ENCODE measurements at places on chromosomes 3 and 15. TPM values are rescaled to one million over a fixed set of nuclear protein-coding genes. Genes with fewer than 3 reads are reported as not detected.
A peak's percentile ranks its signal among the peaks of the same experiment; 100 is the strongest.

GRCh38 chr15:37002041-37002672 is 98.2 kb downstream of the MEIS2 start:
- no peaks in the 10 kb centered on the region for H3K36me3 ChIP-seq
- DNase-seq = no peak
- H3K4me1 ChIP-seq = peaks cover 19% of the 10 kb centered on the region
- H3K4me3 ChIP-seq = no peak overlapping the region
- H3K27me3 ChIP-seq = no peaks in the 10 kb centered on the region
- no peak overlapping the region for H3K27ac ChIP-seq

- no peak overlapping the region for H3K27ac ChIP-seq
- H3K27me3 ChIP-seq = no peaks in the 10 kb centered on the region
- H3K36me3 ChIP-seq = peaks cover 7% of the 10 kb centered on the region
- peak; percentile 33 for DNase-seq
- no peak overlapping the region for H3K4me3 ChIP-seq
Measured at GRCh38 chr15:63501256-63502089, 2.9 kb upstream of the USP3 start.

GRCh38 chr3:116808725-116809124 is 99.1 kb downstream of the TUSC7 start:
- no peaks in the 10 kb centered on the region for H3K36me3 ChIP-seq
- H3K4me1 ChIP-seq = no peaks in the 10 kb centered on the region
- DNase-seq = no peak
- peaks cover 1% of the 10 kb centered on the region for H3K27me3 ChIP-seq
- H3K27ac ChIP-seq = no peak overlapping the region
- no peak overlapping the region for H3K4me3 ChIP-seq

GRCh38 chr3:11950576-11950975 is 53.6 kb upstream of the SYN2 start:
- no peaks in the 10 kb centered on the region for H3K4me1 ChIP-seq
- no peaks in the 10 kb centered on the region for H3K36me3 ChIP-seq
- H3K27ac ChIP-seq = no peak overlapping the region
- no peaks in the 10 kb centered on the region for H3K27me3 ChIP-seq
- no peak for DNase-seq

DNA sequence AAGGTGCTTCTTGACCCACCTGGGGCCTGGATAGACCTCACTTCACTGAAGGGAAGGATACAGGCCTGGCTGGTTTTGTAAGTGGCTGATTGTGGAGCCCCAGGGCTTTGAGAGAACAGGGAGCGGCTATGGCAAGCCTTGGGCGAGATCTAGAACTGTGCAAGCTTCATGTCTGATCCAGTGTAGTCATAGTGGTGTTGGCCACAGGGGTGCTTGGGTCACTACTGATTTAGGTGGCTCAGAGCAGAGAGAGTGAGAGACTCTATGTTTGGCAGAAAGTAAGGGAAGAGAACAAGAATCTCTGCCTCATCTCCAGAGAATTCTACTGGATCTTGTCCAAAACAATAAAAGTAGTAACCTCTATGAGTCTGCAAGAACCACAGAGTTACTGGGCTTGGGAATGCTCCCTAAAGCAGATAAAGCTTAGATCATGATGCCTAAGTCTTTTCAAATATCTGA is 394.2 kb upstream of the EPHA3 start:
- H3K4me3 ChIP-seq = no peak overlapping the region
- DNase-seq = no peak
- no peaks in the 10 kb centered on the region for H3K27me3 ChIP-seq
- H3K4me1 ChIP-seq = no peaks in the 10 kb centered on the region

GRCh38 chr3:49671291-49672288 is 2.6 kb upstream of the APEH start:
- H3K4me1 ChIP-seq = peaks cover 16% of the 10 kb centered on the region
- H3K27ac ChIP-seq = peak overlapping the region; percentile 25
- DNase-seq = peak; percentile 78

DNA sequence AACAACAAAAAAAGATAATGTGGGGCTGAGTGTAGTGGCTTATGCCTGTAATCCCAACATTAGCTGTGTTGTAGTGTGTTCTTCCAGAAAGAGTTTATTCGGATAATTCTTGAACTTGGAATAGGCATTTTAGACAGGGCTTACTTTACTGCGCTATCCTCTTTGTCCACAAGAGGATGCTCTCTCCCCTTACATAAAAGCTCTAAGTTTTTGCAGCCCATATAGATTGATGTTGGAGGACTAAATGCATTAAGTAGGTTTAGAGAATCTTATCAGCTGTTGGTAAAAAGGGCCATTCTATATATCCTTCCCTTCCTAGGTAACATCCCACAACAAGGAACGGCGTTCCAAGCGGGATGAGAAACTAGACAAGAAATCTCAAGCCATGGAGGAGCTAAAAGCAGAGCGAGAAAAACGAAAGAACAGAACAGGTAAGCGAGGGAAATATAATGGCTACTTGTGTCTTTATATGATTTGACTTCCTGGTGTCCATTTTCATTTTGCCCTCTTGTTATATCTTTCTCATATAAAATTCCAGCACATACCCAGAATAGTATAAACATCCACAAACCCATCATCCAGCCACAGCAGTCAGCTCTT is 27.8 kb upstream of the ITPKA start:
- H3K4me3 ChIP-seq = no peak overlapping the region
- no peaks in the 10 kb centered on the region for H3K27me3 ChIP-seq
- DNase-seq = peak; percentile 42

DNA sequence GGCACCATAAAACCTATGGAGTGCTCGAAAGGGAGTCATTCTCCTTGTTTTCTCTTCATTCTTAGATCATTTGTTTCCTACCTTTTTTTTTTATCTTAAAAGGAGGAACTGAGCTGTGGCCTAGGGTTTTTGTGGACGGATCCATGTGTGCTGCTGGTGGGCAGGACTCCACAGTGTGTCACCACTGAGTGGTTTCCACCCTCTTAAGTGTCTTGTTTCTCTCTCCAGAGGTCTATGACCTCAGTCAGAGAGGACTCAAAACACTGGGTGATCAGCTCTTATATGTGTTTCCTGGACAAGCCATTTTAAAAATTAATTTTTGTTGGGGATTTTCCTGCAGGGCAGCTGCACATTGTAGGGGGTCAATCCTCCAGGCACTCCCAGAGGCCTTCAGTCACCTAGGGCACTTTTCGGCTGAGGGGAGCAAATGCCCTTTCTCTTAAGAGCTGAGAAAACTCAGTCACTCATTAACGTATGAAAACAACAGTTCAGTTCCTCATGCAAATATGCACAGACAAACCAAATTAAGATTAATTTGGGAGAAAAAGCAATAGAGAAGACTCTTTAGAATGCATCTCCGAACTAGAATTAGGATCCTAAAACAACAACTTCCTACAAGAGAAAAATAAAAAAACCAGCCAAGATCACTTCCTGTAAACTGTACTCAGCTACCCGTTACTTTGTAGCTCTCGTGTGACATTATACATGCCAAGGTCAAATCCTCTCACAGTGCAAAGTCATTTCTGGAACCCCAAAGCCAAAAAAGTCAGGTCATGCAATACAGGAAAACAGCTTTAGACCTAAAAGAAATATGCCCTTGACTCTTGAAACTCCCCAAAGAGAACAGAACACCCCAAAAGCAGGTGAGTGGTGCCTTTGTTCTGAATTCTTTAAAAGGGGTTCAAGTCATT is 27.6 kb upstream of the FAM3D start:
- peaks cover under 1% of the 10 kb centered on the region for H3K36me3 ChIP-seq
- DNase-seq = no peak
- H3K27ac ChIP-seq = no peak overlapping the region
- H3K4me1 ChIP-seq = no peaks in the 10 kb centered on the region
- H3K4me3 ChIP-seq = no peak overlapping the region

DNA sequence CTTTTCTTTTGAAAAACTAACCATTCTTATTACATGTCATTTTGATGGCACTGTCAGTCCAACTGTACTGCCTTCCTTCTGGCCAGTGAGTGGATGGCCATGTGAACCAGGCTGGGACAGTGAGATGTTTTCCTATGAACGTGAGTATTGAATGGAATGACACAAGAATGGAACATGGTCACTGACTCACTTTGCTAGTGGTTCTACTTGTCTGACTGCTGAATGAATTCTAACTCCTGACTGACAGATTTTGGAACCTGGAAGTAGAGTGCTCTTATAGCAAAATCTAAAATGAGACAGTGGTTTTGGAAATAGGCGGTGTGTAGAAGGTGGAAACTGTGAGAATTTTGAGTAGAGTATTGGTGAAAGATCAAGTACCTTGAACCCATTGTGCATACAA is 606.9 kb upstream of the KCNMB2 start:
- DNase-seq = no peak
- H3K27me3 ChIP-seq = peaks cover 4% of the 10 kb centered on the region
- no peak overlapping the region for H3K27ac ChIP-seq
- H3K4me3 ChIP-seq = no peak overlapping the region
- no peaks in the 10 kb centered on the region for H3K36me3 ChIP-seq
- H3K4me1 ChIP-seq = peaks cover 20% of the 10 kb centered on the region

GRCh38 chr15:89785774-89786140 is 9.6 kb downstream of the MESP2 start:
- DNase-seq = no peak
- H3K4me3 ChIP-seq = no peak overlapping the region
- H3K4me1 ChIP-seq = no peaks in the 10 kb centered on the region
- peaks cover 37% of the 10 kb centered on the region for H3K36me3 ChIP-seq
- no peak overlapping the region for H3K27ac ChIP-seq

- H3K4me3 ChIP-seq = no peak overlapping the region
- no peak for DNase-seq
- H3K27ac ChIP-seq = no peak overlapping the region
- H3K27me3 ChIP-seq = peaks cover 2% of the 10 kb centered on the region
- peaks cover 15% of the 10 kb centered on the region for H3K4me1 ChIP-seq
Measured at GRCh38 chr3:29775340-29775739, 494.5 kb downstream of the RBMS3 start.

- no peaks in the 10 kb centered on the region for H3K27me3 ChIP-seq
- H3K27ac ChIP-seq = no peak overlapping the region
- DNase-seq = no peak
- H3K4me3 ChIP-seq = no peak overlapping the region
Measured at GRCh38 chr3:4520033-4520816, 27.1 kb downstream of the ITPR1 start.

- no peaks in the 10 kb centered on the region for H3K4me1 ChIP-seq
- no peaks in the 10 kb centered on the region for H3K36me3 ChIP-seq
- no peak overlapping the region for H3K4me3 ChIP-seq
- H3K27me3 ChIP-seq = peaks cover 2% of the 10 kb centered on the region
Measured at GRCh38 chr15:90348456-90348855, 3.6 kb upstream of the ZNF774 start.

DNA sequence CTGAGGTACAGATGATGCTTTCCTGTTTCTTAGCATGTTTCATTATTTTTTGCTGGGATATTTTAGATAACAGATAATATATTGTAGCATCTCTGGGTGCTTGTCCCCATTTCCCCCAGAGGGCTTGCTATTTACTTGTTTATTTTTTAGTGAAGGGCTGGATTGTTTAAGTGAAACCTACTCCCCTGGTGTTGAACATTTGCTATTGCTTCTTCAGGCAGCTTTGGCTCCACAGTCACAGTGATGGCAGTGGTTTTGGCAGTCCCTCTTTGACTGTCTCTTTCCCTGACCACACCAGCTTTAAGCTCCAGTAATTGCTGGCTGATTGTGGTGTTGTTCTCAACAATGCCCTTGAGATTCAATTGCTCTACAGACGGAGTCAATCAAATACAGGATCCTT is 128.9 kb downstream of the KLF13 start:
- no peak overlapping the region for H3K27ac ChIP-seq
- H3K4me3 ChIP-seq = no peak overlapping the region
- DNase-seq = no peak
- H3K4me1 ChIP-seq = no peaks in the 10 kb centered on the region
- H3K36me3 ChIP-seq = no peaks in the 10 kb centered on the region

DNA sequence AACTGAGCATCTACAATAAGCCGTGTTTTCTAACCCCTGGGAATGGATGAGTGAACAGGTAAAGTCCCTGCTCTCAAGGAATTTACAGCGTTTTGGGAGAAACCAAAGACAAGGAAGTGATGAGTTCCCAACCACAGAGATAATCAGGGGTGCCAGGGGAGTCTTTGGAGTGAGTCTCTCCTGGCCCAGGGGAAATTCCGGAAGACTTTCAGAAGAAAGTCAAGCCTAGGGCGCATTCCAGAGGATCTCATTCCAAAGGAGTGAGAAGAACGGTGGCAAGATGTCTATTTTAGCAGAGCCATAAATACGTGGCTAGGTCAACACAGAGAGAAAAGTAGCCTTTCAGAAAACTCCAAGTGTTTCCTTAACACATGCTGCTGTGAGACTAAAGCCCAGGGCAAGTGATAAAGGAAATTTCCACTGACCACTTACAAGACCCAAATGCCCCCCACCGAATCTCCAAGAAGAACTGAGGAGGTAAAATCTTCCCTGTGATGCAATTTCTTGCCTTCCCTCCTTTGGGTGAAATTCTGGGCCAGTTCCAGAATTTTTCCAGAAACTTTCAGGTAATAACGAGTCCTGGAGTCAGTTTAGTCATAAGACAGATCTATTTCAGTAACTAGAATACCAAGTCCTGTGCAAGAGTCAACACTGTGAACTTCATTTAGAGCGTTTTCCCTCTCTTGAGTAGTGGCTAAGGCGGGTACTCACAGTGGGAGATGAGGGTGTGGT is 437.4 kb downstream of the NR2F2 start:
- H3K27me3 ChIP-seq = no peaks in the 10 kb centered on the region
- H3K36me3 ChIP-seq = no peaks in the 10 kb centered on the region
- H3K4me3 ChIP-seq = no peak overlapping the region
- DNase-seq = no peak
- peaks cover 9% of the 10 kb centered on the region for H3K4me1 ChIP-seq
- H3K27ac ChIP-seq = no peak overlapping the region

GRCh38 chr15:48671103-48672022 is 25.9 kb upstream of the FBN1 start:
- no peaks in the 10 kb centered on the region for H3K4me1 ChIP-seq
- no peak for DNase-seq
- no peaks in the 10 kb centered on the region for H3K27me3 ChIP-seq
- H3K36me3 ChIP-seq = no peaks in the 10 kb centered on the region

GRCh38 chr3:128488991-128489673 is 3.9 kb downstream of the GATA2 start:
- peak overlapping the region; percentile 87 for H3K4me3 ChIP-seq
- H3K27ac ChIP-seq = no peak overlapping the region
- peak; percentile 67 for DNase-seq
- peaks cover 17% of the 10 kb centered on the region for H3K36me3 ChIP-seq
- H3K27me3 ChIP-seq = peaks cover 14% of the 10 kb centered on the region
- H3K4me1 ChIP-seq = peaks cover 32% of the 10 kb centered on the region

GRCh38 chr3:36013425-36013824 is 366.9 kb upstream of the STAC start:
- H3K4me3 ChIP-seq = no peak overlapping the region
- no peaks in the 10 kb centered on the region for H3K4me1 ChIP-seq
- H3K27ac ChIP-seq = no peak overlapping the region
- H3K27me3 ChIP-seq = no peaks in the 10 kb centered on the region
- DNase-seq = no peak

GRCh38 chr3:122102191-122102935 is 47.2 kb downstream of the CD86 start:
- H3K27me3 ChIP-seq = no peaks in the 10 kb centered on the region
- no peak for DNase-seq
- H3K4me1 ChIP-seq = no peaks in the 10 kb centered on the region

- H3K4me3 ChIP-seq = no peak overlapping the region
- no peaks in the 10 kb centered on the region for H3K4me1 ChIP-seq
- H3K27ac ChIP-seq = no peak overlapping the region
Measured at GRCh38 chr15:71443538-71443937, 328.3 kb downstream of the THSD4 start.

Gene GCSAM
- total RNA-seq = not detected

Gene CACNA2D2
- 17.3 TPM for total RNA-seq

Gene ADAMTS17
- 4.8 TPM for total RNA-seq

Gene PLAAT1
- 1.7 TPM for total RNA-seq

Gene SLITRK3
- not detected for total RNA-seq

Gene HRG
- total RNA-seq = not detected

Gene TMEM108
- 14.2 TPM for total RNA-seq

Gene CHRFAM7A
- 1.9 TPM for total RNA-seq

Gene GOLGA6D
- total RNA-seq = 1.2 TPM

Gene ADAMTS9
- 261 TPM for total RNA-seq
